Myocyte (in vitro differentiated cells): ENCODE measurements at places on chromosomes 11 and 22. TPM values are rescaled to one million over a fixed set of nuclear protein-coding genes. Genes with fewer than 3 reads are reported as not detected.

Gene PNPLA5
- total RNA-seq, result not detected in 2 replicates

Gene HTR3B
- total RNA-seq, result not detected in 2 replicates

Gene SLC6A5
- total RNA-seq, result not detected in 2 replicates

Gene NUP98
- 68.1 and 136 TPM in 2 replicates for total RNA-seq

Gene PATE4
- not detected in 2 replicates for total RNA-seq

Gene ALG12
- total RNA-seq, result 23.4 and 24.5 TPM in 2 replicates

Gene SCN2B
- not detected in 2 replicates for total RNA-seq

Gene DYNC2H1
- 16.3 and 18.6 TPM in 2 replicates for total RNA-seq

Gene ENTHD1
- total RNA-seq, result not detected in 2 replicates

Gene OR4A15
- not detected in 2 replicates for total RNA-seq

Gene VSIG2
- not detected in 2 replicates for total RNA-seq

Gene OR8D4
- not detected in 2 replicates for total RNA-seq

Gene SPI1
- total RNA-seq, result not detected in 2 replicates

Gene SOX6
- 0.05 and 1.1 TPM in 2 replicates for total RNA-seq

Gene SIRT3
- total RNA-seq, result 7.9 and 9.4 TPM in 2 replicates

Gene OR52N4
- total RNA-seq, result not detected in 2 replicates

Gene RASSF7
- total RNA-seq, result 21.1 and 32.2 TPM in 2 replicates

Gene MMP27
- total RNA-seq, result not detected in 2 replicates

Gene MRGPRX3
- not detected in 2 replicates for total RNA-seq

Gene DUSP8
- 0.29 and 1.2 TPM in 2 replicates for total RNA-seq

Gene CECR2
- 5.3 and 11.3 TPM in 2 replicates for total RNA-seq

Gene CCDC87
- 0.26 and 0.45 TPM in 2 replicates for total RNA-seq

Gene ADAMTS15
- total RNA-seq, result 1.8 and 5.0 TPM in 2 replicates

Gene SLC35C1
- total RNA-seq, result 6.4 and 6.9 TPM in 2 replicates

Gene OR51B4
- total RNA-seq, result not detected in 2 replicates

Gene FERMT3
- 6.1 and 19.4 TPM in 2 replicates for total RNA-seq

Gene TXNRD2
- 28.7 and 34.3 TPM in 2 replicates for total RNA-seq

Gene CREBZF
- total RNA-seq, result 29.7 and 34.4 TPM in 2 replicates

Gene MDK
- 147 and 185 TPM in 2 replicates for total RNA-seq

Gene KCNJ5
- total RNA-seq, result not detected in 2 replicates

Gene FOSL1
- total RNA-seq, result 7.5 and 11.6 TPM in 2 replicates

Gene IFITM10
- total RNA-seq, result 3.9 and 8.2 TPM in 2 replicates

Gene CRYBA4
- total RNA-seq, result not detected in 2 replicates

Gene KRTAP5-9
- total RNA-seq, result 0.16 and 0.29 TPM in 2 replicates

Gene CTSW
- total RNA-seq, result not detected in 2 replicates

Gene HMBS
- total RNA-seq, result 4.1 and 10.3 TPM in 2 replicates

Gene FBLN1
- 12.2 and 12.6 TPM in 2 replicates for total RNA-seq

Gene KCNK4
- total RNA-seq, result not detected in 2 replicates

Gene MRGPRE
- not detected in 2 replicates for total RNA-seq

Gene DKK3
- 234 and 270 TPM in 2 replicates for total RNA-seq

Gene MMP13
- not detected in 2 replicates for total RNA-seq

Gene LARGE1
- 22.6 and 23.9 TPM in 2 replicates for total RNA-seq

Gene EIF3L
- 415 and 450 TPM in 2 replicates for total RNA-seq

Gene RPLP2
- 381 and 504 TPM in 2 replicates for total RNA-seq
